ENCODE measurements at places on chromosomes 6 and 20.

DNA sequence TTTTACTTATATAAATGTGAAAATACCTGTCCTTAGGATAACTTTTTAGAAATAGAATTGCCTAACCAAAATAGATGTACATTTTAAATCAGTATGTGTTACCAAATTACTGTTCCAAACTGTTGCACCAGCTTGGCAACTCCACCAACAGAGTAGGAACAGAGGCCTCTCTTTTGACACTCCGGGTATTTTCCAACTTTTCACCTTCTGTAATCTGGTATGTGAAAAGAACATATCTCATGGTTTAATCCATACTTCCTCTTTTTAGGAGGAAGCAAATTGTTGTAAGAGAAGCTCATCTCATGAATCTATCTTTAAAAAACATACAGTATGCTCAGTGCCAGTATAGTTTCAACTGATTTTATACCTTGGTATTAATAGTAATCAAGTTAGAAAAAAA is 24.9 kb downstream of the RNF144B start:
- DNase-seq, result no peak

DNA sequence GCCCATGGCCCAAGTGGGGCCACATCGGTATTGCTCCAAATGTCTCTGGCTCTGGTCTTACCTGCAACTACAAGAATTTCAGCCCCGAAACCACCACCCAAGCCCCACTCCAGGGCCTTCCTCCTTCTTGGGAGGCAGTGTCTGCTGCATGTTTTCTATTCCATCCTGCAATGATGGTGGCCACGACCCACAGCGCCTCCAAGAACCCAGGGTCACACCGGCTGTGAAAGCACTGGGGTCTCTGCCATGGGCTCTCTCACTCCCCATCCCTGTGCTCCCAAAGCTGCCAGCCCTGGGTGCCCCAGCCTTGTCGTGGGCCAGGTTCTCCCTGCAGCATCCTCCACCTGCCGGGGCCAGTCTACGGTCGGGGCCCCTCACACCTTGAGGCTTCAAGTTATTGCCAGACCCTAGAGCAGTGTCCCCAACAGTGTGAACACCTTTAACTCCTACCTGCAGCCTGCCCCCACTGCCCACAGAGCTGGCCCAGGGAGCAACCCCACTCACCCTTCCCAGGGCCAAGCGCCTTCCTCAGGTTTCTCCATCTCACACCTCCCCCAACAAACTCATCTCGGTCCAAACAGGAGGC is 115.4 kb downstream of the JPH2 start:
- no peak for DNase-seq

GRCh38 chr6:52304983-52305390 is 20.4 kb upstream of the MCM3 start:
- no peak for DNase-seq

GRCh38 chr6:3635482-3635881 is 116.0 kb downstream of the PXDC1 start:
- no peak for DNase-seq

DNA sequence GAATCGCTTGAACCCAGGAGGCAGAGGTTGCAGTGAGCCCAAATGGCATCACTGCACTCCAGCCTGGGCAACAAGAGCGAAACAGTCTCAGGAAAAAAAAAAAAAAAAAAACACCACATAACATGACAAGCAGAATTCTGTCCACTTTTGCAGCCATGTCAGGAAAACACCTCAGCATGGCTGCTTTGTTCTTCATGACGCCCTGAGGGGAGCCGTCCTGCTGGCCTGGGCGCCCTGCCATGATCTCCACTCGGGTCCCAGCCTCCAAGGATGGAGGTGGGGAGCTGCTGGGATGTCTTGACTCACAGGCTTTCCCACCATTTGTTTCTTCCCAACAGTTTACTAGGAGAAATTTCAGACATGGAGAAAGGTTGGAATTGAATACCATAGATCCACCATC is 42.2 kb downstream of the SNX9 start:
- no peak for DNase-seq

- no peak for DNase-seq
Measured at GRCh38 chr6:160960839-160961238, 30.7 kb upstream of the MAP3K4 start.

GRCh38 chr6:11426571-11426970 is 111.0 kb upstream of the TMEM170B start:
- DNase-seq, result no peak

Data from femur (tissue), 1 donor.